Stimulated activated CD4-positive, alpha-beta T cell treated with anti-CD3 and anti-CD28 coated beads, Interleukin-4, amount 100 ng/mL, for 24 hours (primary cell): ENCODE measurements at places on chromosomes 3 and 15.

- DNase-seq, result no peak
These were observed 8.5 kb upstream of the CDCP1 start for GRCh38 chr3:45154641-45155147.

GRCh38 chr3:21528291-21528995 lies 222.6 kb downstream of the ZNF385D start:
- no peak for DNase-seq

DNA sequence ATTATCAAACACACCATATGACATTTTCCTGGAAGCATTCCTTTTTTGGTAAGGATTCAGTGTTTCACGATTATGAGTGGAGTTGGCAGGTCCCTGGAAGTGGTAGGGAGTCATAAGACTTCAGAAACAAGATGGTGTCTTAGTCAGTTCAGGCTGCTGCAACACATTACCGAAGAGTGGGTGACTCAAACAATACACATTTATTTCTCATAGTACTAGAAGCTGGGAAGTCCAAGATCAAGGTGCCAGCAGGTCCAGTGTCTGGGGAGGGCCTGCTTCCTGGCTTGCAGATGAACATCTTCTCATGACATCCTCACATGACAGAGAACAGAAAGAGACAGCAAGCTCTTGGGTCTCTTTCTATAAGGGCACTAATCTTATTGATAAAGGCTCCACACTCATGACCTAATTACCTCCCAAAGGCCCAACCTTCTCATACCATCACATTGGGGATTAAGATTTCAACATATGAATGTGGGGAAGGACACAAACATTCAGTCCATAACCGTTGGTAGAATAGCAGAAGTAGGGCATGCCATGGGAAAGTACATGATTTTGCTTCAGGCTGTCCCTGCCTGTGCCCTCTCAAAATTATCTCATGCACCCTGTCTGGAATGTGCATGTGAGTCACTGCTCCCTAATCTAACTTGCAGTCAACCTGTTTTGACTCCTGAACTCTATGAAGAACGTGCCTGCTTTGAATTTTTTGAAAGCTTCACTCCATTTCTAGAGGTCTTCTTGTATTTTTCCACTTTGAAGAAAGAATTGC lies 72.5 kb downstream of the GTPBP8 start:
- no peak for DNase-seq

GRCh38 chr15:89912674-89913396 lies at the start of gene ARPIN:
Gene ARPIN (minus strand): TSS chr15:89912952. CDS start chr15:89912835, 117 bp downstream.
- DNase-seq, result no peak

DNA sequence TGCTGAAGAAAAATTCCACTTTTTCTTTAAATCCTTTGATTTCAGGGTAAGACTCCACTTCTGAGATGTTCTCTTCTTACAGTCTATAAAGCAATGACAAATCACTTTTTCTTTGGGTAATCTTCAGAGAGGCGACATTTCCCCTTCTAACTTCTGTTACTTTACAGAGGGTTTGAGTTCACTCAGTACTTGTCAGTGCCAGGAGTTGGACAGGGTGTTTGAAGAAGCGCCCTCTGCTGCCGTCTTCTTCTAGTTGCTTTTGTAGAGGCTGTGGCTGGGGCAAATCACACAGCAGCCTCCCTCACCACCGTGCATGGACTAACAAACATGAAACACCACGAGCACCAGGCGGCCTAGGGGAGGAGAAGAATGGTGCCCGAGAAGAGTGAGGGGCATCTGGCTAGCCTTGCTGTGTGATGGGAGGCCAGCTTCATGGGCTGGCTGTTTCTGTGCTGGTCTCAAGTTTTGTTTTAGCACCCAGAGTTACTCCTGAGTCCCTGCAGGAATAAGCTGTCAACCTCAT lies at the start of gene CD80:
CD80 (minus strand) TSS at position 174 of the 523 bp plus-strand sequence. CDS start 1,886 bp downstream, outside the sequence.
- peak; percentile 65 for DNase-seq

- DNase-seq, result no peak
These were observed 56.0 kb upstream of the FAM3D start for GRCh38 chr3:58722561-58722960.
